Caudate nucleus (tissue), 63 donors: ENCODE measurements at places on chromosomes 6 and 20.

GRCh38 chr6:18117136-18117535, 5.3 kb downstream of the NHLRC1 start:
- DNase-seq, result no peak

- DNase-seq, result no peak
These were observed 22.9 kb upstream of the NOL4L start for GRCh38 chr20:32607727-32608663.

GRCh38 chr6:152189736-152190135, 382.3 kb downstream of the ESR1 start:
- DNase-seq, result no peak

DNA sequence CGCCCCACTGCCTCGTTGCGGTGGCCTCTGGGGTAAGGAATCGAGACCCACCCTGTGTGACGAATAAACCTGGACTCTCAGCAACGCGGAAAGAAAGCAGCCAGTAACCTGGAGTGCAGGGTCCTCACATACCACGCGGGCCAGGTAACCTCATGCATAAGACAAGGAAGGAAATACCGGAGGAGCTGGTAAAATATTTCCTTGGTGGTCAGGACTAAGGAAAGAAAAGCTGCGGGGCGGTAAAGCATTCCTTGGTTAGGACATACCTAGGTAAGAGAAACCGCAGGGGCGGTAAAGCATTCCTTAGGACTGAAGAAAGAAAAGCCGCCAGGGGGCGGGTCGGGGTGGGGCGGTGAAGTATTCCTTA, 80.7 kb downstream of the SYTL3 start:
- DNase-seq, result no peak

- DNase-seq, result no peak
These were observed 141.9 kb downstream of the CEBPB start for GRCh38 chr20:50332491-50332980.

DNA sequence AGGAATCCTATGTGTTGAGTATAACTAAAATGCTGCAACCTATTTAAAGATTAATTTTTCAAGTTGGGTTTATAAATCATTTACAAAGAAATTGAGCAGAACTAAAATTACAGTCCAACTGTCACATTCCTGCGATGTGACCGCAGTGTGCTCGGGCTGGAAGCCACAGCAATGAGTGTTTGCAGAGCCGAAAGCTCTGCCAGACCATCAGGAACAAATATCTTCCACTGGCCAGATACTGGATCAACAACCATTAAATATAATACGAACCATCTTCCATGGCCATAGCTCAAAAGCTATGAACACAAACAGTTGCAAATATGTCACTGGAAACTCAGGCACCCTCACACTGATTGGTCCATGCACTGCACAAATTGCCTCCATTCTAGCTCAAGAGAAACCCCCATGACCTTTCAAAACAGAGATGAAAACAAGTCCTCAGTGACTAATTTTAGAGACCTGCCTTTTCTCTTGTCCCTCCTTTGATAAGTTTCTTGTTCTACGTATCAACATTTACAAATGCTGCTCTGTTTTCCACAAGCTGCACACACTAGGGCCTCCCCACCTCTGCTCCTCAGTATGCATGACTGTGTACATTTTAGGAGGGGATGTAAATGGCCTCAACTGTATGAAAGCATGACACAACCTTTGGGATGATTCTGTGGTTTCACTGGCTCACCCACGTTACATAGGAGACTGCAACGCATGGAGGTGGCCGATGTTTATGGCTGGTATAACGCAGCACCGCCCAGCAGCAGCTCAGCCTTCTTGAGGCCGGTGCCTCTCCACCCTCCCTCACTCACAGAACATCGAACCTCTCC, 171.7 kb downstream of the WDR27 start:
- DNase-seq, result no peak

- DNase-seq, result no peak
These were observed 542.2 kb downstream of the GRIK2 start for GRCh38 chr6:101935732-101936131.

DNA sequence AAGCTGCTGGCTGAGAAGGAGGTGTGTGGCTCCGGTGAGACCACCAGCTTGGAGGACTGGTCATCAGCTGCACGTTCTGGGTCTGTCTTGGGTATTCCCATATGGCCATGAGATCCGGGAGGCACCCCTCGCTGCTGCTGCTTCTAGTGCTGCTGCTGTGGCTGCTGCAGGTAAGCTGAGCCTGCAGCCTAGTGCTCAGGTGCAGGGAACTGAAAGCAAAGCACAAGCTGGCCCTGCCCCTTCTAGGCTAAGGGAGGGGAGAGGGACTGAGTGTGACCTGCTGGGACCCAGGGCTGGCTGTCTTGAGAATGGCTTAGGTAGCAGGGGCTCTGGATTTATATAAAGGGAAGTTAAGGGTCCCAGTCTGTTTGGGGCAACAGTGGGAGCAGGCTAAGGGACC, 403 bp downstream of the CDH26 start:
- no peak for DNase-seq

GRCh38 chr6:119865466-119866350, 516.1 kb upstream of the MAN1A1 start:
- DNase-seq, result no peak

GRCh38 chr20:478010-478948, 15.9 kb upstream of the TBC1D20 start:
- no peak for DNase-seq

- DNase-seq, result no peak
These were observed 63.0 kb upstream of the TOP1 start for GRCh38 chr20:40965671-40966070.

DNA sequence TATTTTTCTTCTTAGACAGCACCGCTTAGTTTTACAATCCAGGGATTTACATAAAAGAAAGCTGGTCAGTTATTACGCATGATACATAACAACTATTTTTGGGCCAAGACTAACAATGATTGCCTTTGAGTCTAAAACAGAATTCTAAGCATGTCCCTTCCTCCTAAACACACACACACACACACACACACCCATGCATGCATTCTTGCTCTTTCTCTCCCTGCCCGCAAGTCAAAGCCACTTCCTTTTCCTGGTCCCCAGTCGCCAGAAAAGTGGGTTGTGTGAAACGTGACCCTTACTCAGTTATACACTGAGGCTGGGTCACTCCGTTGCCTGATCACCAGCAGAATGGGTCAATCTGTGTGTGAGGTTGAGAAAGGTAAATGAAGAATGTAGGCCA, 31.4 kb downstream of the FYN start:
- DNase-seq, result no peak

DNA sequence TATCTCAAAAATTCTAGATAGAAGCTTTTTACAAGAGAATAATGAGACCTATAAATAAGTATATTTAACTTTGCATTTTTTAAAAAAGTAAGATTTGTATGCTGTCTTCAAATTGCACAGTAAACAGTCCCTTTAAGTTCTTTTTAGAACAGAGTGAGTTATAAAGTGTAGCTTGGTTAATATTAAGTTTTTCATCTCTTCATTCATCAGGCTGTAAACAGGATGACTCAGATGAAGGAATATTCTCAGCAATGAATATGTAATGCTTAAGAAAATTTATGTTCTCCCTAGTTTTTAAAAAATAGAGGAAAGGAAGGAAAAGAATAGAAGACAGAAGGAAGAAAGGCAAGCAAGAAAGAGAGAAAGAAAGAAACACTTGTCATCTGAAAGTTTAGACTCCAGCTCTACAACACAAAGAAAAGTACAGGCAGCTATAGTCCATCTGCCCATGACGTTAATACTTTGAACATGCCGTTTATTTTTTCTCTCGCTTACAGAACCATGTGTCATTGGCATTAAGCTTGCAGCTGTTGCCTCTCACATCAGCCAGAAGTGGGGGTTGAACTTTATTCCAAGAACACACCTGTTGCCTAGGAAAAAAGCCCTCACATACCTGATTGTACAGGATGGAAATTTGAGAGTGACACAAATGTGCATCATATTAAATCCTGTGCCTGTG, 36.1 kb downstream of the CAP2 start:
- no peak for DNase-seq

GRCh38 chr6:82298012-82298411, 50.5 kb upstream of the IBTK start:
- DNase-seq, result no peak

DNA sequence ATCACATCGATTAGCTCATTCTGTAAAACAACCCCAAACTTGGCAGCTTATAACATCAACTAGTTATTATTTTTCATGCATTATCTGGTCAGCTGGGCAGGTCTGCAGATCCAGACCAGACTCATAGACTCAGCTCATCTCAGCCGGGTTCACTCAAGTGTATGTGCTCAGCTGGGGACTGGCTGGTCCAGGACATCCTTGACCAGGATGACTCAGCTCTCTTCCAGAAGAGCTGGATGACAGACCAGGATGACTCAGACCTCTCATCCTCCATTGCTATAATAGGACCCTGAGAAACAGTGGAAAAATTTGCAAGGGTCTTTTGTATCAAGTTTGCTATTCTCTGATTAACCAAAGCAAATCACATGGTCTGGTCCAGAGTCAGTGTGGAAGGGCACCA, 312.5 kb upstream of the PLCB4 start:
- DNase-seq, result no peak

- no peak for DNase-seq
These were observed 147.7 kb upstream of the DST start for GRCh38 chr6:56790414-56790813.

DNA sequence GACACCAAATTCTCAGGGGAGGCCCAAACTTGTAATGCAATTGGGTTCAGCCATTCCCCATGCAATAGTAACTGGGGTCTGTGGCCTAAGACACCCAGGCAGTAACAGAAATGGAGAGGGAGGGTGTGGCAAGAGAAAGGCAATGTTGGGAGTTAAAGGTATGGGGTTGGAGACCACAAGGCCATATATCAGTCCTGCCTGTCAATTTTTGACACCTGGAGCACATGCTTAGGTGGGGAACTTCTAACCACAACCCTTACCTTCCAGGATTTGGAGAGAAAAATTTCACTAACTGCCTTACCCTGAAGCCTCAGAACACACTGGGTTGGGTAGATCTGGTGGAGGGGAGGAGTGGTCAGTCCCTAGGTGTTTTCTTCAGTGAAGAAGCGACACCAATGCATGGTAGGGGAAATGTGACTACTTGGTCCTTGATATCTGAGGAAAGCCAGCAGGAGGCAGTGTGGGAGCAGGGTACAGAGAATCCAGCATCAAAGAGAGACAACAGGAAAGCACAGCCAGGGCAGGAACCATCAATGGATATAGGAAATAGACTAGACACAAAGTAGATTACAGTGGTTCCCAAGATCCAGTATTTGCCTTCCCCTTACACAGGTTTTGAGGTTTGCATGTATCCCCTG, 6.8 kb upstream of the USP49 start:
- DNase-seq, result no peak

DNA sequence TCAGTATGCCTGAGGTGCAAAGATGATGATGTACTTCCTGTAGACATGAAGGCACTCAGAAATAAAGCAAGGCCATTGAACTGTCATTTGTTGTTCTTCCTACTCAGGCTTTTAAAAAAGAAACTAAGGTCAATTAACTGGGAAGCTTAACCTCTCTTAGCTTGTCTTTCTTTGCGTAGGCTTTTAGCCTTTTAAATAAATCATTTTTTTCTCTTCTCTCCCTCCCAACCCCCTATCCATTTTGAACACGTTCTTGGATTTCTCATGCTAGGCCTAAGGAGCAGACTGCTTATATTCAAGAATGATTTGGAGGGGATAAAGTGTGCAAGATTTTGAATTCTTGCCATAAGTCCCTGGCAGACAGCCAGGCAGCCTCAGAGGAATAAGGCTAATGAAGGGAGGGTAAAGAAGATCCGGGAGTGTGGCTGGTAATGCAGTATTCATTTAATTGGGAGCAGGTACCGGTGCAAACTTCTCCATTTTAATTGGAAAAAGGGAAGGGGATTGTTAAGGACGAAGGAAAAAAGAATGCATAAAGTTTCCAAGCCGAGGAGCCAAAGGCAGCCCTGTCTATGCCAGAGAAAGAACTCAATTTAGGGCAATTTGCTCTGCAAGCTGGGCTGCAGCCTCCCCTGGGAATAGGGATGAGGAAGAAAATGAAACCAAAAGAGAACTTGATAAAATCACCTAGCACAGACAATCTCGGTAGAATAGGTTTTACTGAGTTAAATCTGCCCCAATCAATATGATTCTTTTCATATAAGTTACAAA, 343.8 kb upstream of the MMS22L start:
- DNase-seq, result no peak

DNA sequence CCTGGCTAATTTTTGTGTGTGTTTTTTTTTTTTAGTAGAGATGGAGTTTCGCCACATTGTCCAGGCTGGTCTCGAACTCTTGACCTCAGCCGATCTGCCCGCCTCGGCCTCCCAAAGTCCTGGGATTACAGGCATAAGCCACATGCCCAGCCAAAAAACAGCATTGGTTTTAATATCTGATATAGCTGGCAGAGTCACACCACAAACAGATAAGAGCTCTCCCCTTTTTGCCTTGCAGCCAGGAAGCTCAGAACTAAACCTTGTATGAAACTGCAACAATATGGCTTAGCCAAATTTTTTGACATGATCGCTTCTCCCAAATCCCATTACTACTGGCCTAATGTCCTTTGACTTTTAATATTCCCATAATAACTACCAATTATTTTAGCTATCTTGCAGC, 4.9 kb downstream of the ACOT8 start:
- no peak for DNase-seq

- DNase-seq, result no peak
These were observed 87.0 kb downstream of the DHX35 start for GRCh38 chr20:39049148-39049547.

- no peak for DNase-seq
These were observed 48.5 kb downstream of the FNDC1 start for GRCh38 chr6:159217595-159218275.

DNA sequence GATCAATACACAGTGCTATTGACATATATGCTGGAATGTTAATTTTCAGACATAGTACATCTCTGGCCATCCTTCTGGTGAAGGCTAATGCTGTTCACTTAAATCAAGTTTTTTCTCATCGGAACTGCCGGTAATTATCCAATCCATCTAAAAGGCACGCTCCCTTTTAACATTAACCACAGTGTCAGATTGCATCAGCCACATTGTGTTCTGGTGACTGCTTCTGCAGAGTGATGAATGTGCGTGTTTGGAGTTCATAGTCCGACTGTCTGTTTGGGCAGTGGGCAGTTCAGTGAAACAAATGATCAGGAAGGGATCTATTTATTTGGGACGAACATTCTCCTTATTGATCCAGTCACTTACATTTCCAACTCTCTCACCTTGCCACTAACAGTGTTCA, 49.5 kb downstream of the SOBP start:
- no peak for DNase-seq

DNA sequence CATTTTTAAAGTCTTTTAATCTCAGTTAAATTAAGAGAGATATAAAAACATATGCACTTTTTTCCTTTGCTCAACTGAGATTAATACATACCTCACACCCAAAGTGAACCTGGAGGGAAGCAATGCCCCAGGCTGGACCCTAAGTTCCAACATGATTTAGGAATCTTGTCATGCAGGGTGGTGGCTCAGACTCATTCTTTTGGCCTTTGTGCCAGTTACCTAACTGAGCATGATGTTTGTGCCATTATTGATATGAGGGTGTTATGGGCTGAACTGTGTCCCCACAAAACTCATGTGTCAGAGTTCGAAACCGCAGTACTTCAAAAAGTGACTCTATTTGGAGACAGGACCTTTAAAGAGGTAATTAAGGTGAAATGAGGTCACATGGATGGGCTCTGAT, 188.0 kb downstream of the ARHGAP18 start:
- DNase-seq, result no peak

GRCh38 chr20:17910828-17911294, 57.7 kb downstream of the SNX5 start:
- no peak for DNase-seq
